Astrocyte (in vitro differentiated cells and primary cell): ENCODE measurements at places on chromosomes 4 and X. TPM values are rescaled to one million over a fixed set of nuclear protein-coding genes. Genes with fewer than 3 reads are reported as not detected.
A peak's percentile ranks its signal among the peaks of the same experiment; 100 is the strongest.

DNA sequence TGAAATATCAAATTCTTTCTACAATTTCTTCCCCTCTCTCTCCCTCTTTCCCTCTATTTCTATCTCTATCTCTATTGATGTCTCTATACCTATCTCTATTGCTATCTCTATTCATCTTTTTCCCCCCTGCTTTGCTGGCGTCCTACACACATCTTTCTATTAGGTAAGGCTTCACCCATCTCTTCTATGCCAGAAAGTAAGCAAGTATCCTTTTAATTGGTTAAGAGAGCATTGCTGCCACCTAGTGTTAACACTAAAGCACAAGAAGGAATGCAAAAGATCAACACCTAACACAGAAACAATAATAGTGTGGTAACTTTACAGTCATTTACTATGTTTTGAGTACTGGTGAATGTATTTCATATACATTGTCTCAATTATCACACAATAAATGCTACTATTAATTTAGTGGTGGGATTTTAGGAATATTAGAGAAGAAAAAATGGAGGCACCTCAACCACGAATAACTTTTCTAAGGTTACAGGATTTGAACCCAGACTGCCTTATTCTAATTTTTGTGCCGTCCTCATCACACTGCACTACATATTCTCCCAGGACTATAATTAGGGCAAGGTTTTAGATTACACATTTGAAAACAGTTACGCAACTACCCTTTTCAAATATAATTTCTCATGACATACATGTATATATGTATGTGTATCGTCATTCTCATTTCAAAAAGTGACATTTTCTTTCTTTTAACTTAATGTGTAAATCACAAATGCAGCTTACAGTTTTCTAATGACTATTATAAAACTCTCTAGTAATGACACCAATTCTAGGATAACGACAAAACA is 3.7 kb upstream of the C4orf36 start:
- no peak overlapping the region for H3K27ac ChIP-seq
- peak; percentile 53 for DNase-seq
- H3K4me3 ChIP-seq, result no peak overlapping the region
- no peaks in the 10 kb centered on the region for H3K36me3 ChIP-seq
- no peaks in the 10 kb centered on the region for H3K4me1 ChIP-seq

GRCh38 chr4:4941751-4942150 is 77.5 kb downstream of the CYTL1 start:
- no peaks in the 10 kb centered on the region for H3K36me3 ChIP-seq
- DNase-seq, result no peak
- peaks cover 3% of the 10 kb centered on the region for H3K27me3 ChIP-seq
- peaks cover 4% of the 10 kb centered on the region for H3K4me1 ChIP-seq
- no peak overlapping the region for H3K4me3 ChIP-seq

DNA sequence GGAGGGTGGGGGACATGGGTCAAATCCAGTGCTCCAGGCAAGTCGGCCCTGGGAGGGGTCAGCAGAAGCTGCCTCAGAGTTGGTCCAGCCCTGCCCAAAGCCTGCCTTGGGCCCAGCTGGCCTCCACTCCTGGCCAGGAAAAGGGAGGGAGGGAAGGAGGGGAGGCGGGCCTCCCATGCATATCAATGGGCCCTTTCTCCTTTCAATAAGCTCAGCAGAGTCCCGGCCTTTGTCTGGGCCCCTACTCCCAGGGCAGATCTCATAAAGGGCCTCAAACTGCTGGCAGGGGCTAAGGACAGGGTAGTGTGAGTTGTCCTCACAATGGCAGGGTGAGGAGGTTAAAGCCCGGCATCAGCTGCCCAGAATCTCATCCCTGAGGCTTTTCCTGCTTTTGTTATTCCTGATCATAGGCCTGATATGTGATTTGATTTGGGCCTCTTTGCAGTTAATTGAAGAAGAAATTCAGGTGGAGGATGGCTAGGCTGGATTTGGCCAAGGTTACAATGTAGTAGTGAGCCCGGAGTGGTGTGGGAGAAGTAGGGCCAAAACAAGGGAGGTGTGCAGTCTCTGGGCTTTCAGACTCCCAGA is 121.1 kb upstream of the ATP6AP2 start:
- no peak overlapping the region for H3K4me3 ChIP-seq
- H3K36me3 ChIP-seq, result no peaks in the 10 kb centered on the region
- H3K27me3 ChIP-seq, result peaks cover 5% of the 10 kb centered on the region
- H3K4me1 ChIP-seq, result no peaks in the 10 kb centered on the region
- no peak overlapping the region for H3K27ac ChIP-seq

The CENPVL3 gene
- 2.0 and 2.3 TPM in 2 replicates for total RNA-seq

The NSUN7 gene
- total RNA-seq, result 2.1 and 2.5 TPM in 2 replicates

DNA sequence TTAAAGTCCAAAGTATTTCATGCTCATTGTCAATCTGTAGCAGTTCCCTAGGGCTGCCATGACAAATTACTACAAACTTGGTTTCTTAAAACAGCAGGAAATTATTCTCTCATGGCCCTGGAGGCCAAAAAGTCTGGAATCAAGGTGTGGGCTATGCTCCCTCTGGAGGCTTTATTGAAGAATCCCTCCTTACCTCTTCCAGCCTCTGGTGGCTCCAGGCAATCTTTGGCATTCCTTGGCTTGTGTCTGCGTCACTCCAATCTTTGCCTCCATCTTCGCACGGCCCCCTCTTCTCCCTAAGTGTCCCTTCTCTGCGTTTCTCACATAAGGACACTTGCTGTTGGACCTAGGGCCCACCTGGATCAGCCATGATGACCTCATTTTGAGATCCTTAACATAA is 170.4 kb downstream of the SMIM20 start:
- H3K27ac ChIP-seq, result no peak overlapping the region
- no peak for DNase-seq
- H3K36me3 ChIP-seq, result no peaks in the 10 kb centered on the region
- peaks cover 46% of the 10 kb centered on the region for H3K27me3 ChIP-seq
- no peak overlapping the region for H3K4me3 ChIP-seq

DNA sequence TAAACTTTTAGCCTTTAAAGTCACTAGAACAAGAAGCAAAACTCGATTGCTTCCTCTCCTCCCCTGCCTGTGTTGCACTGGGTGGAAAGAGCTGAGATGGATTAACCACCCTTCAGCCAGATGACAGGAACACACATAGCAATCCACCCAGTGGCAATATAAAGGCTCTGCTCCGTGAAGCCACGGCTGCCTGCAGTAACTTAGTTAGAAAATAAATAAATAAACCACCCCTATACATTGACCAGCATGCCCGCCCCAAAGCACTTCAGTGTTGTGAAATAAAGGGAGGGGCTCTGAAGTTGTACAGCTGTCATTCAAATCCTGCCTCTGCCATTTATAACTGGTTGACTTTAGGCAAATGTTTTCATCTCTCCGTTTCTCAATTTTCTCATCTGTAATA is 217.1 kb upstream of the LDB2 start:
- no peak overlapping the region for H3K4me3 ChIP-seq
- no peaks in the 10 kb centered on the region for H3K27me3 ChIP-seq
- no peaks in the 10 kb centered on the region for H3K4me1 ChIP-seq

GRCh38 chr4:148375584-148375983 is 66.6 kb downstream of the NR3C2 start:
- no peaks in the 10 kb centered on the region for H3K4me1 ChIP-seq
- no peak overlapping the region for H3K4me3 ChIP-seq
- H3K36me3 ChIP-seq, result no peaks in the 10 kb centered on the region
- no peak overlapping the region for H3K27ac ChIP-seq
- no peaks in the 10 kb centered on the region for H3K27me3 ChIP-seq

The SCD5 gene
- 61.7 and 63.1 TPM in 2 replicates for total RNA-seq

DNA sequence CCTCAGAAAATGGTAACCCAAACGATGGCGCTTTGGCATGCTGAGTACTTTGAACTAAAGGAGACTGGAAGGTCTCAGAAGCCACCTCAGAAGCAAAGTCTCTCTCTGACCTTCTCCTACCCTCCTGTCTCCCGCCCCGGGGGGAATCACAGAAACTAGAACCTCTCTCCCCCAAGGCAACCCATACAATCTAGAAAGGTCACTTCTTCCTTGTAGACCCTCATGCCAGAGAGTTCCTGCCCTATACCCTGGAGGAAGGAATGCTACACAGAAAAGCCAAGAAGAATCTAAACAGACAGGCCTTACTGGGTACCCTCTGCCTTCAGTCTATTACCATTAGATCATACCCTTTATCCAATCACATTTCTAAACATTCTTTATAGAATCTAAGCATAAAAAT is 8.5 kb downstream of the PLAC1 start:
- H3K4me1 ChIP-seq, result no peaks in the 10 kb centered on the region
- no peak overlapping the region for H3K27ac ChIP-seq
- DNase-seq, result no peak
- no peak overlapping the region for H3K4me3 ChIP-seq
- no peaks in the 10 kb centered on the region for H3K27me3 ChIP-seq

- DNase-seq, result no peak
- no peaks in the 10 kb centered on the region for H3K4me1 ChIP-seq
- no peak overlapping the region for H3K27ac ChIP-seq
- H3K4me3 ChIP-seq, result no peak overlapping the region
- no peaks in the 10 kb centered on the region for H3K27me3 ChIP-seq
- H3K36me3 ChIP-seq, result no peaks in the 10 kb centered on the region
Measured at GRCh38 chr4:109708990-109709389, 5.7 kb upstream of the CASP6 start.

DNA sequence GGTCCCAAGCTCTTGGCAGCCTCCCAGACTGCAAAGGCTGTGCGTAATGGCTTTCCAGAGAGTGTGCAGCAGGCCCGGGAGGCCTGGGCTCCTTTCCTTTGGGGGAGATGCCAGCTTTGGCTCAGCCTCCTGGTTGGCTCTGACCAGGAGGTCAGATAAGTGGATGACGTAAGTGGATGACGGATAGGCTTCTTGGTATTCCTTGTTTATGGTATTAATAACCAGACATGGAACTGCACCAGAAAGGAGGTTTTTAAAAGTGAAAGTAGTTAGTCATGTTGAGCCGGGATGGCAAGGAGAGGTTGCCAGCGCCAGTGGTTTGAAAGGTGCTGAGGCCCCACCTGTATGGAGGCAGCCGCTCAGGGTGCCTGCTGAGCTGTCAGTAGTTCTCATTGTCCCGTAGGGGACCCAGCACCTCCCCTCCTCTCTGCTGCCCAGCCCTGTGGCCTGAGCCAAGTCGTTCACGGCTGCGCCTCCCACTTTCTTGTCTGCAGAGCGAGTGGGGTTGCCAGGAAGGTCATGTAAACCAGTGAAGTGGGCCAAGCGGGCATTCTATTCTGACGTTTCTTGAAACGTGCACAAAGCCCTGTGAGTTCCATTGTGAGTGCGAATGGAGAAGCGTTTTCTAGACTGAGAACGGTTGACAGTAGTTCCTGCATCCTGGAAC is 28.7 kb upstream of the STOX2 start:
- H3K4me1 ChIP-seq, result peaks cover 6% of the 10 kb centered on the region
- H3K4me3 ChIP-seq, result peak overlapping the region; percentile 62
- H3K27me3 ChIP-seq, result no peaks in the 10 kb centered on the region
- H3K27ac ChIP-seq, result peak overlapping the region; percentile 37
- H3K36me3 ChIP-seq, result no peaks in the 10 kb centered on the region

- peak; percentile 41 for DNase-seq
- no peak overlapping the region for H3K27ac ChIP-seq
- no peak overlapping the region for H3K4me3 ChIP-seq
Measured at GRCh38 chr4:186606591-186606992, 51.2 kb upstream of the MTNR1A start.

DNA sequence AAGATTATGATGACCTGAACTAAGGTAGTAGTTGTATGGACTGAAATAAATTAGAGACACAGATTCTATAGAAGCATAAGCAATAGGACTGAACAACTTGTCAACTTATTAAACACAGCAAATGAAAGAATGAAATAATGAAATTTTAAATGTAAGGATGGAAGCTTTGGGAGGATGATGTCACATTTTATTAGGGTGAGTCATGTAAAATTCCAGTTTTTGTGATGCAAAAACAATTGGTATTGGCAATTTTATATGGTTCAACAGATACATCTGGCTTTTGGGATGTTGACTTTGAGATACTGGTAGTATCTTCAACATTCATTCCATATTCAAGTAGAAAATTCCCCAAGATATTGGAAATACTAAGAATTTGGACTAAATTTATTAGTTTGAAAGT is 72.7 kb upstream of the IL15 start:
- no peak for DNase-seq
- H3K4me1 ChIP-seq, result no peaks in the 10 kb centered on the region
- no peak overlapping the region for H3K27ac ChIP-seq
- no peaks in the 10 kb centered on the region for H3K27me3 ChIP-seq
- no peak overlapping the region for H3K4me3 ChIP-seq
- H3K36me3 ChIP-seq, result no peaks in the 10 kb centered on the region

The CFAP299 gene
- total RNA-seq, result not detected in 2 replicates

- no peak for DNase-seq
- H3K27ac ChIP-seq, result peak overlapping the region; percentile 63
- H3K4me3 ChIP-seq, result peak overlapping the region; percentile 70
- no peaks in the 10 kb centered on the region for H3K36me3 ChIP-seq
- no peaks in the 10 kb centered on the region for H3K4me1 ChIP-seq
Measured at GRCh38 chrX:37846558-37846933, 825 bp downstream of the DYNLT3 start.

The DDIT4L gene
- total RNA-seq, result 0.14 and 1.5 TPM in 2 replicates

GRCh38 chr4:139711461-139711860 is 45.8 kb downstream of the MGST2 start:
- peak overlapping the region; percentile 63 for H3K27ac ChIP-seq
- H3K36me3 ChIP-seq, result no peaks in the 10 kb centered on the region
- DNase-seq, result peak; percentile 82
- H3K27me3 ChIP-seq, result no peaks in the 10 kb centered on the region

- peak; percentile 76 for DNase-seq
- no peak overlapping the region for H3K4me3 ChIP-seq
- H3K27me3 ChIP-seq, result no peaks in the 10 kb centered on the region
- peaks cover 12% of the 10 kb centered on the region for H3K4me1 ChIP-seq
- no peak overlapping the region for H3K27ac ChIP-seq
- no peaks in the 10 kb centered on the region for H3K36me3 ChIP-seq
Measured at GRCh38 chr4:159516556-159517140, 413.8 kb downstream of the RAPGEF2 start.

The FDCSP gene
- not detected in 2 replicates for total RNA-seq

GRCh38 chr4:38373375-38373774 is 290.6 kb upstream of the KLF3 start:
- H3K4me1 ChIP-seq, result peaks cover 37% of the 10 kb centered on the region
- no peaks in the 10 kb centered on the region for H3K27me3 ChIP-seq
- H3K36me3 ChIP-seq, result no peaks in the 10 kb centered on the region
- peak overlapping the region; percentile 87 for H3K27ac ChIP-seq
- peak; percentile 38 for DNase-seq
- no peak overlapping the region for H3K4me3 ChIP-seq

The HEPH gene
- total RNA-seq, result 58.8 and 83.9 TPM in 2 replicates

- no peak for DNase-seq
- H3K36me3 ChIP-seq, result no peaks in the 10 kb centered on the region
Measured at GRCh38 chr4:73674451-73674919, 54.2 kb upstream of the RASSF6 start.

- H3K27me3 ChIP-seq, result peaks cover 3% of the 10 kb centered on the region
- H3K4me3 ChIP-seq, result no peak overlapping the region
- H3K4me1 ChIP-seq, result no peaks in the 10 kb centered on the region
- no peak overlapping the region for H3K27ac ChIP-seq
- DNase-seq, result no peak
Measured at GRCh38 chr4:11119474-11119873, 309.2 kb downstream of the HS3ST1 start.

- peaks cover 12% of the 10 kb centered on the region for H3K4me1 ChIP-seq
- DNase-seq, result peak; percentile 89
- H3K27me3 ChIP-seq, result no peaks in the 10 kb centered on the region
- H3K4me3 ChIP-seq, result no peak overlapping the region
- peak overlapping the region; percentile 50 for H3K27ac ChIP-seq
- H3K36me3 ChIP-seq, result no peaks in the 10 kb centered on the region
Measured at GRCh38 chr4:69497076-69497475, 1.4 kb upstream of the UGT2B4 start.

The TAF7L gene
- 0.27 and 0.29 TPM in 2 replicates for total RNA-seq
